ENCODE measurements at places on chromosomes 2 and 18.

- DNase-seq = no peak
Measured at GRCh38 chr2:104406261-104406726, 447.6 kb upstream of the POU3F3 start.

- DNase-seq = peak; percentile 22
Measured at GRCh38 chr2:9095690-9096089, 92.2 kb upstream of the MBOAT2 start.

DNA sequence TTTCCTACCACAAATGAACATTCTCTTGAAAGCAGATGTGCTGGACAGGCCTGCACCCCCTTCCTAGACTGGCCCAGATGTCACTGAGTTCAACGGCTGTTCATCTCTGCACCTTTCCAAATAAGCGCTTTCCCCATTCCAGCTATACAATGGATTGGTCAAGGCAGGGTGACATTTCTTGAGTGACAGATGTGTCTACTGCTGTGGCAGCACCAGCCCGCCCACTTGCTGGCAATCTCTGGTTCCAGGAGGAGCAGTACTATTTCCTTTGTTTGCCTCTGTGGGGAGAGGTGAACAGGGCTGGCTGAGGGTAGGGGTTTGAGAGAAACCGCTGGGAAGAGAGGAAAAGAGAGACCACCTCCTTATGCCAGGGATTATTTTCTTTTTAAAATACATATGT is 269.5 kb upstream of the POU3F3 start:
- no peak for DNase-seq

DNA sequence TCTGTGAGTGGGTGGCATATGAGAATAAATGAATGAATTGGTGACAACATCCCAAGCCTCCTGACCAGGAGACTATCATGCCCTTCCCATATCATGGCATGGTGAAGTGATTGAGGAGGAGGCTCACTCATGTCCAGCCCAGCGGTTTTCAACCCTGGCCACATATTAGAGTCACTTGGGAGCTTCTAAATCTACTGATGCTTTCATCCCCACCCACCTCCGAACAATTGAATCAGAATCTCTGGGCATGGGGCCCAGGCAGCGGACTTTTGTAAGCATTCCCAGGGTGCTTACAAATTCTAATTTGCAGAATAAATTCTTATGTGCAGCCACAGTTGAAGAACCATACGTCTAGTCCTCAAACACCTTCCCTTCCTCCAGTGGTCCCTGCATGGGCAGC is 81.7 kb upstream of the SEC11C start:
- DNase-seq = no peak

DNA sequence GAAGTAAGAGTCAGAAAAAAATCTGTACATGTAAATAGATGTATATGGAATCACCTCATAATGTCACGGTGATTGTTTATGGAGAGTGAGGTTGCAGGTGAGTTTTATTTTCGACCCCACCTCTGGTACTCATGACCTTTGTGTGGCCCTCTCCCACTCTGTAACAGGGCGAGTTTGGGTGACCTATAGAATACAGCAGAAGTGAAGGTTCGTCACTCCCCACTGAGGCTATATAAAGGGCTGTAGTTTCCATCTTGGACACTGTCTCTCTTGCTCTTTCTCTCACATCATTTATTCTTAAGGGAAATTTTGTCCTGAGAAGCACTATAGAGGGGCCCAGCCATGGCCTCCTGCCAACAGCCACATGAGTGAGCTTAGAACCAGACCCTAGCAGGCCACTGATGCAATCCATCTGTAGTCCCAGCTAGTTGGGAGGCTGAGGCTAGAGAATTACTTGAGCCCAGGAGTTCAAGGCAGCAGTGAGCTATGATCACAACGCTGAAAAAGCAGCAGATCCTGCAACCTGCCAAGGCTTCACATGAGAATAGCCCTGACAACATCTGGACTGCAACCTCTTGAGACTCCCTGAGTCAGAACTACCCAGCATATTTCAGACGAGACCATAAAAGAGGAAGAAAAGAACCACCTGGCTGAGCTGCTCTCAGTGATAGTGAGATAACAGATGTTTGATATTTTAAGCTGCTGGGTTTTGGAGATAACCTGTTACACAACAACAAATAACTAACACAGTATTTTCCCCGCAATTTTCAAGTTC is 74.3 kb upstream of the SLC1A4 start:
- no peak for DNase-seq

DNA sequence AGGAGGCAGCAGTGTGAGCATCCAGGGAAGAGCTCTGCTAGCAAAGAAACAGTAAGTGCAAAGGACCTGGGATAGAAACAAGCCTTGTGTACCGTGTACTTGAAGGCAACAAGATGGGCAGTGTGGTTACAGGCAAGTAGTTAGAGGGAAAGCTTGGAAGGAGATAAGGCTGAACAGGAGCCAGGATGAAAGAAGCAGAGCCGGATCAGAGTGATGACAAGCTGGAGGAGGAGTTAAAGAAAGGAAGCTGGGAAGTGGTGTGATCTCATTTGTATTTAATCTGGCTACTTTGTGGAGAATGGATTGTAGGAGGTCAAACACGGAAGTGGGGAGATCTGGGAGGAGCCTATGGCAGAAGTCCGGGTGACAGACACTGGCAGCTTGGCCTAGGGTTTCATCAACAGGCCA is 44.7 kb upstream of the VPS54 start:
- no peak for DNase-seq

DNA sequence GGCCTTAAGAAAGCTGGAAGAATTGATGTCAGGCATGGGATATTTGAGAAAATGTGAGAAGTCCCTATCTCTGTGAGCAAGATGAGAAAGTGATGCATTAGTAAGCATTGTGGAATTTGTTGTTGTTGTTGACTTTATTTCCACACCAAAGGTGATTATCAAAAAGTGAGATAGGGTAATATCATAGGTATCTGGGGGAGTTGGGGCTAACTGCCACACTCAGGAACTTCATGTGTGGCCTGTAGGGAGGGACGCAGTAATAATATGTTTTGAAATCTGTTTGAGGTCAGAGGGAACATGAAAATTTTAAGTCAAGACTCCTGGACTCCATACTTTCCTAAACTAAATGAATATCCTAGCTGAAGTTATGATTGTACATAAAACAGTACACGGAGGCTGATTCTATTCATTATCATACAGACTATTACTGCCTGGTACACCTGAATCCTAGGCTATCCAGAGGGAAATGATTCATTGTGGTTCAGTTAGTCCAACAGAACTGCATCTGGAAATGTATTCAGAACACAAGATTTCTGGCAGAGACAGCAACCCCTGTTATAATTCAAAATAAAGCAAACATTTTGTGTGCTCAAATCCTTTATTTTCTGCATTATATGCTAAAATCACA is 304.8 kb downstream of the CPS1 start:
- no peak for DNase-seq

DNA sequence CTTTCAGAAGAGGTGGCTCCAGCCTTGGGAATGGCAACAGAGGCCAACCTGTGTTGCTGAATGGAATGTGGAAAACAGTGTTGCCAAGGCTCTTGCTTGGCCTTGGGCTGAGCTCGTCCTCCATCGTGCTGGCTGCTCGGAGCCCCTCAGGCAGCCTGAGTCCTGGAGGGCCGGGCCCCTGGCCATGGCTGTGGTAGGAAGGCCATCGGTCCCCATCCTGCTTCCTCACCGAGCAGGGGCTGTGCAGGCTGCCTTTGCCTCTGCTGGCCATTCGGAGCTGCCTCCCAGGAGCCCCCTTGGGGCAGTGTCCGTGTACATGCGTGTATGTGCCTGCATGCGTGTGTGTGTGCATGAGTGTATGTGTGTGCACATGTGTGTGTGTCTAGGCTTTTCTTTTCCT is 178.2 kb downstream of the KLHL29 start:
- no peak for DNase-seq

- no peak for DNase-seq
Measured at GRCh38 chr2:62489162-62489561, 16.8 kb downstream of the TMEM17 start.

DNA sequence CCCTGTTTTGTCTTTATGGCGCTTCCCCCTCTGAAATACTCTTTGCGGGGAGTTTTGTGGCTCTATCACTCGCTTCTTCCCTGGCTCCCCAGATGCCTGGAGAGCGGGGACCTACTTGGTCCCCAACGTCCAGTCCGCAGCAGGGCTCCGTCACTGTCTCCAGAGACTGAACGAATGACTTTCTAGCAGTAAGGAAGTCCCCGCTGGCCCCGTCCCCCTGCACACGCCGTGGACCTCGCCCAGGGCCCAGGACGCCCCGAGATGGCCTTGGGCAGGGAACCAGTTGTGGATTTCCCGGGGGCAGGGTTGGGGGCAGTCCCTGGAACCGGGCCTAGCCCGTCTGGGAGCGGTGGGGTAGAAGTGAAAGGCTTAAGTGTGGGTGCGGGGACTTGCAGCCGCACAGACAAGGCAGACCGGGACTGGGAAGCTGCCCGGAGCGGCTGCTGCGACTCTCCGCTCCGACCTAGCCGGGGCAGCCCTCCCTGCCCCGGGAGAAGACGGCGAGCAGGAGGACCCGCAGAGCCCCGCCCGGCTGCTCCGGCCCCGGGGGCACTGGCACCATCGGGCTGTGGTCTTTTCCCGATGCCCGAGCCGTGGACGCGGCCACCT is 821 bp upstream of the EPHA4 start:
- DNase-seq = peak; percentile 19

- DNase-seq = no peak
Measured at GRCh38 chr2:113784823-113785744, 28.6 kb upstream of the SLC35F5 start.

- peak; percentile 99 for DNase-seq
Measured at GRCh38 chr2:112811841-112812306, 24.7 kb downstream of the IL1B start.

GRCh38 chr2:42168459-42169099 is 574 bp upstream of the EML4 start:
- no peak for DNase-seq

DNA sequence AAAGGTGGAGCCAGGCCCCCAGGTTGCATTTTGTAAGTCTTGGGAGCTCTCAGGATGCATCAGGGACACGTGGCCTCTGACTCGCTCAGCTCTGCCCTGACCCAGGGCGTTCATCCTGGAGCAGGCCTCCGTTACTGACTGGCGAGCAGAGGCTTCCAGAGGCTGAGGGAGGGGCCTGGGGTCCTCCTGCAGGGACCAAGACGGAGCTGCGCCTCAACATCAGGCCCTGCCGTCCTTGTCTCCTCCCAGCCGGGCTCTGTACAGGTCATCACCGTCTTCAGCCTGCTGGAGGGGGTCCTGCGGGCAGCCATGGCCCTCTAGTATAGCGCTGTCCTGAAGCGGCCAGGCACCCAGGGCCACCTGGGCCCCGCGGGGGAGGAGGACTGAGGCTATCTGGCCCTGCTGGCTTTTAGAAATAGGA is 10.2 kb upstream of the ALPP start:
- no peak for DNase-seq

DNA sequence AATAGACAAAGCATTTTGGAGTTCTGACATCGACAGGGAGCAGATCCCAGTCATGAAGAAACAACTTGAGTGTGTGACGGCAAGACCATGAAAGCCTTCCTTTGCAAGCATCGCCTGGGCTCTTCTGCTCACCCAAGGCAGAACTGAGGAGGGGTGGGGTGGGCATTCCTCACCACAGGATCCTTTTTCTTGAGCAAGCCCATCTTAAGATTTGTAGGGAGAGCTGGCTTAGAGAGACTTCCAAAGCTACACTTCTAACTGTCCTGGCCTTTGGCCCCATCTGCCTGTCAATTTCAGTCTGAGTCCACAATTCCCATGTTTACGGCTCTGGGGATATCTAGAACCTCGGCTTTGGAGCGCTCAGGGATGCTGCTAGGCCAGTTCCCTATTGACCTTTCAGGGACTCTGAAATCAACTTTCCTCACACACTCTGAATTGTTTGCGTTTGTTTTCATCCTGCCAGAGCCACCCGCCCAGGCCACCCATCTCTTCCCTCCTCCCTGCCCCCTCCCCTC is 3.7 kb downstream of the KLHL14 start:
- no peak for DNase-seq

DNA sequence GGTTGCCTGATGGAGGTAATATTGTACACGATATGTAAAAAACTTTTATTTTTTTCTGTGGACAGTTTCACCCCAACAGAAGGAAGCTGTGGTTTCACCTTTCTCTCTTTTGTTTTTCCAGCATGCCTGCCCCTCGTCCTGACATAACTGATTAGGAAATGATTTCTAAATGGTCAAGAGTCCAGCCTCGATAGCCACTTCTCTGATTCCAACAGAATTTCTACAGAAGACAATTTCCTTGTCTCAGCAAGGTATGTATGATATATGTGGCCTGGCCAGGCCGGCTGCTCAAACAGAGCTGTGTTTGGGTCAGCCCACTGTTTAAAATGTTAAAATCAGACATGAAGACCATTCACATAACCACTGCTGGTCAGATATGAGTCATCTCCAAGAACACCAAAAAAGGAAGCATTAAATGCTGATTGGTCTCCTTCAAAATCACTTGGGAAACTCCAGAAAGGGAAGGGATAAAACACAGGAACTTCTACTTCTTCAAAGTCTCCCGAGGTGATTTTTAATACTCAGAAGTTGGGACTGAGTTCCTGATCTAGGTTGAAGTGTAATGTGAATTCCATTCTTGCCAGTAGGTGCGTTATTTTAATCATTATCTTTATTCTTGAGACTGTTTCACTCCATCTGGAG is 22.3 kb downstream of the ATP8B1 start:
- DNase-seq = peak; percentile 78

DNA sequence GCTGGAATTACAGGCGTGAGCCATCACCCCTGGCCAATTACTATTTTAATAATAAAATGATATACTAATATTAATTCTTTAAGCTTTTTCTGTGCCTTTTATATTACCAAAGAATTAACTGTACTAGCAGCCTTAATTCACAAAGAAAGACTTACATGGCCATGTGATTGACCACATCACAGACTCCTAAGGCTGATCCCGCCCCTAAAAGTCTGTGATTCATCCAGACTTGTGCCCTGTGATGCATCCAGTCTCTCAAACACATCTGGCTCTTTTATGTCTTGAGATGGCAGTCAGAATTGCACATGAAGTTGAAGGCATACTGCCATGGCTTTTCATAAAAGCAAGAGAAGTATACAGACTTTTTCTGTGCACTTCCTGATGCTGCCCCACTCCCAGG is 91.7 kb downstream of the DTNA start:
- no peak for DNase-seq

DNA sequence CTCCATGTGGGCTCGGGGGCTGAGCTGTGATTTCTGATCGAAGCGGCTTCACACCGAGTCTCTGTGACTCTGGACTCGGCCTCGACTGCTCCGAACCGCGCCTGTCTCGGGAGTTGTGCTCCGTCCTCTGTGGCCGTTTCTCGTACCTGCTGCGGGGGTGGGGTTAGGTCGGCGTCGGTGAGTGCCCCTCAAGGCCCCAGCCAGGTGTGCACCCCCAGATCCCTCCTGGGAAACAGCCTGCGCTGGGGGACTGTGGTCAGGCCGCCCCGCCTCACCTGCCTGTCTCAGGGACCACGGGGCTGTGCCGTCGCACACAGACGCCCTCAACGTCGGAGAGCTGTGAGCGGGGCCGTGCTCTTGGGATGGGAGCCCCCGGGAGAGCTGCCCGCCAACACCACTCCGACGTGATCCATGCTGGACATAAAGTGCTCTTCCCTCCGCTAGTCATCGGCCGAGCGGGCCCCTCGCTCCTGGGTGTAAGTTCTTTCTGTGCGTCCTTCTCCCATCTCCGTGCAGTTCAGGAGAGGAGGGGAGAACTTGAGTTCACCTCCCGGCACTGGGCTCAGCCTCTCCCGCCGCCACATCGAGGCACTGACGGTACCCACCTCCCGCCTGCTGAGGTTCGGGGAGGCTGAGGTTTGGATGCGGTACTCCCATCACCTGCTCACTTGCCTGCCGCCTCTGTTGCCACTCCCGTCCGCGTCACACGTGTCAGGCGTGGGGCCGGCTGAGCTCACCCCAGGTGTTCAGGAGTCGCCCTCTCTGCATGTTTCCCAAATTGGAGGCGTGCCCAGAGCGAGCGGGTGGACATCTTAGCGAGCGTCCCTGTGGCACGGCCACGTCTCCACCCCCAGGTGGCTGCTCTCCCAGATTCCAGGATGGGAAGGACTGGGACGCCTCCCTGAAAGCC is 55.7 kb downstream of the CTDP1 start:
- DNase-seq = no peak
